ENCODE measurements at places on chromosomes 4 and X. TPM values are rescaled to one million over a fixed set of nuclear protein-coding genes. Genes with fewer than 3 reads are reported as not detected.

The LRRC66 gene
- 0.23 TPM for total RNA-seq

The ARMCX1 gene
- total RNA-seq: 57.7 TPM

The EDA2R gene
- 15.3 TPM for total RNA-seq

The SLC34A2 gene
- total RNA-seq: not detected

The BCORL1 gene
- 1.7 TPM for total RNA-seq

The ADRA2C gene
- total RNA-seq: 1.4 TPM

The SHROOM2 gene
- total RNA-seq: 0.08 TPM

The VSIG4 gene
- not detected for total RNA-seq

The ERCC6L gene
- not detected for total RNA-seq

The MAGEC3 gene
- not detected for total RNA-seq

The MUC7 gene
- total RNA-seq: not detected

The CPXCR1 gene
- total RNA-seq: not detected

Data from smooth muscle cell of the coronary artery (primary cell).